ENCODE measurements at places on chromosomes 4 and X. TPM values are rescaled to one million over a fixed set of nuclear protein-coding genes. Genes with fewer than 3 reads are reported as not detected.

The ABLIM2 gene
- 0.09 TPM for total RNA-seq

The ARAP2 gene
- 0.16 TPM for total RNA-seq

The ATP8A1 gene
- total RNA-seq: 2.2 TPM

The ERCC6L gene
- total RNA-seq: 0.09 TPM

The CSAG1 gene
- total RNA-seq: not detected

The ING2 gene
- 11.6 TPM for total RNA-seq

The TMSB15C gene
- 2.0 TPM for total RNA-seq

The JAKMIP1 gene
- not detected for total RNA-seq

The SPANXD gene
- total RNA-seq: not detected

The KCNIP4 gene
- total RNA-seq: under 0.01 TPM

The NEIL3 gene
- total RNA-seq: 1.3 TPM

The F8A2 gene
- not detected for total RNA-seq

The CCDC110 gene
- total RNA-seq: 2.0 TPM
